ENCODE measurements at places on chromosomes 12 and 14. TPM values are rescaled to one million over a fixed set of nuclear protein-coding genes. Genes with fewer than 3 reads are reported as not detected.

Gene OTOGL
- 0.60 TPM for total RNA-seq

Gene TMCC3
- total RNA-seq, result 6.4 TPM

DNA sequence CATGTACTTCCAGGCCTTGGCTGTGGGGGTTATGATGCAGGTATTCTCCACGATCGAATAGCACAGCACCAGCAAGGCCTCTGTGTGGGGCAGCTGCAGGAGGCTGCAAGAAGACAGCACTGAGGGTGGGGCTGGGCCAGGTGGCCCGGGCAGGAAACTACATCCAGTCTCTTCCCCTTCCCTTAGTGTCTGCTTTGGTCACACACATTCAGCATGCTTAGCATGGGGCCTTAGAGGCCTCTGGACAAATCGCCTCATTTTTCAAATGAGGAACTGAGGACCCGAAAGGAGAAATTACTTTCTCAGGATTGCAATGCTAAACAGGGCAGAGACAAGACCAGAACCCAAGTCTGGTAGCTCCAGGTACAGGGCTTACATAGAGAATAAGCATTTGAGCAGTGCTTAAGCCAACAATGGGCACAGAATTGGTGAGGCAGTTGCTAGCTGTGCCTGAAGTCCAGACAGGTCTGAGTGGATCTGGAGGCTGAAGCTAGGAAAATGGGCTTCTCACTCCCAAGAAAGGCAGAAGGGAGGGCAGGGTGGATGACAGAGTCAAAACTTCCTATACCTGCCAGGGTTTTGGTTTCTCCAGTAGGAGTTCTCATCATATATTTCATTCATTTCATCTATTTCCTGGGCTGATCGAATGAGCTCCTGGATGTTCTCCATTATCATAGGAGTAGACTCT, 3.5 kb downstream of the ACRBP start:
- peak overlapping the region; percentile 30 for H3K27ac ChIP-seq
- no peaks in the 10 kb centered on the region for H3K27me3 ChIP-seq
- no peak overlapping the region for H3K4me3 ChIP-seq
- no peak for DNase-seq
- peaks cover 8% of the 10 kb centered on the region for H3K4me1 ChIP-seq
- H3K36me3 ChIP-seq, result no peaks in the 10 kb centered on the region

Gene IL26
- total RNA-seq, result not detected

Gene TAS2R7
- not detected for total RNA-seq

GRCh38 chr12:10122689-10123088, 7.3 kb downstream of the CLEC7A start:
- H3K27ac ChIP-seq, result no peak overlapping the region
- no peaks in the 10 kb centered on the region for H3K36me3 ChIP-seq
- no peaks in the 10 kb centered on the region for H3K4me1 ChIP-seq
- DNase-seq, result no peak
- no peak overlapping the region for H3K4me3 ChIP-seq

Gene TRHDE
- total RNA-seq, result 14.9 TPM

DNA sequence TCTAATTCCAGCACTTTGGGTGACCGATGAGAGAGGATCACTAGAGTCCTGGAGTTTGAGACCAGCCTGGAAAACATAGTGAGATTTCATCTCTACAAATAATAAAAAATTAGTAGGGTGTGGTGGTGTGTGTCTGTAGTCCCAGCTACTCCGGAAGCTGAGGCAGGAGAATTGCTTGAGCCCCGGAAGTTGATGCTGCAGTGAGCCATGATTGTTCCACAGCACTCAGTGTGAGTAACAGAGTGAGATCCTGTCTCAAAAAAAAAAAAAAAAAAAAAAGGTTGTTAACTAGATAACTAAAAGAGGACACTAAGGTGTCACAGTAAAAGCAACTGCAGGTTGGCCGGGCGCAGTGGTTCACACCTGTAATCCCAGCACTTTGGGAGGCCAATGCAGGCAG, 121.3 kb upstream of the MAX start:
- no peak for DNase-seq
- H3K27me3 ChIP-seq, result no peaks in the 10 kb centered on the region
- H3K4me3 ChIP-seq, result no peak overlapping the region
- no peak overlapping the region for H3K27ac ChIP-seq
- H3K36me3 ChIP-seq, result no peaks in the 10 kb centered on the region

DNA sequence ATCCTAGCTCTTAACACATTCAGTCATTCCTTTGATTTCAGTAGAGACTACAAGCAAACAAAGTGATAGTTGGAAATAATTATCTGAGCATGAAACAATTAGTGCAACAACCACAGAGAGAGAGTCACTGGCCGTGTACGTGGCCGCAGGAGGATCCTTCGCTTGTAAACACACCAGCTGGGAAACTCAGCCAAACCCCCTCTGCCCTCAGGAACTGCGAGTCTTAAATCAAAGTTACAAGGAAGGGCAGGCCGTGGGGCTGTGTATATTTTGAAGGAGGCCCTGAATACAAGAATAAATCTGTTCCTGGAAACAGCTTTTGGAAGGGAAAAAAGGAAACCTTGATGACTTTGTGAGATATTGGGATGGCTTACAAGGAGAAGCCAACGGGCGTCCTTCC, 164.5 kb downstream of the ANO2 start:
- H3K27me3 ChIP-seq, result no peaks in the 10 kb centered on the region
- H3K4me1 ChIP-seq, result no peaks in the 10 kb centered on the region
- H3K27ac ChIP-seq, result no peak overlapping the region

- H3K27me3 ChIP-seq, result peaks cover 24% of the 10 kb centered on the region
- no peak for DNase-seq
- H3K4me1 ChIP-seq, result peaks cover 35% of the 10 kb centered on the region
- H3K36me3 ChIP-seq, result no peaks in the 10 kb centered on the region
- peak overlapping the region; percentile 29 for H3K27ac ChIP-seq
These were observed 4.6 kb downstream of the PKP2 start for GRCh38 chr12:32891956-32892355.

Gene TAMALIN
- total RNA-seq, result 10.8 TPM

- no peaks in the 10 kb centered on the region for H3K4me1 ChIP-seq
- no peaks in the 10 kb centered on the region for H3K36me3 ChIP-seq
- H3K27me3 ChIP-seq, result no peaks in the 10 kb centered on the region
- DNase-seq, result no peak
- no peak overlapping the region for H3K27ac ChIP-seq
These were observed 65.1 kb upstream of the ETV6 start for GRCh38 chr12:11584221-11584855.

Gene LRP1-AS
- total RNA-seq, result not detected

GRCh38 chr14:53626761-53627160, 329.9 kb downstream of the BMP4 start:
- DNase-seq, result no peak
- no peaks in the 10 kb centered on the region for H3K27me3 ChIP-seq
- H3K4me1 ChIP-seq, result no peaks in the 10 kb centered on the region
- no peak overlapping the region for H3K4me3 ChIP-seq
- no peak overlapping the region for H3K27ac ChIP-seq
- H3K36me3 ChIP-seq, result no peaks in the 10 kb centered on the region

DNA sequence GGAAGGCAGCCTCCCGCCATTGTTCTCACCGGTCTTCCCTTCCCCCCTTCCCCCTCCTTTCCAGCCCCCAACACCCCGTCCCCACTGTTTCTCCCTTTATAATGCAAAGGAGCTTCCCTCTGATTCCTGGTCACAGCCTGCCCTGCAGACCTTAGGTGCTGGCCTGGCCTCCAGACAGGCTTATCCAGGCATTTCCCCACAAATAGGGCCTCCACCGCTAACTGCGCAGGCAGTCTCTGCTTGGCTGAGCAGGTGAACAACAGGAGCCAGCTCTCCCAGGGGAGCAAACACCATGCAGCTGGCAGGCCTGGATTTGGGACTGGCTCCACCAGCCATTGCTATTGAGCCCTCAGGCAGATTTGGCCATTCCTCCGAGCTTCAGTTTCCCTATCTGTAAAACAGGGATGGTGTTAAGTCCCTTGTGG, 46.0 kb downstream of the SMIM41 start:
- H3K4me1 ChIP-seq, result peaks cover 2% of the 10 kb centered on the region
- H3K27ac ChIP-seq, result no peak overlapping the region
- no peak overlapping the region for H3K4me3 ChIP-seq

Gene FGD4
- 80.2 TPM for total RNA-seq

- no peaks in the 10 kb centered on the region for H3K27me3 ChIP-seq
- DNase-seq, result peak; percentile 37
- H3K27ac ChIP-seq, result peak overlapping the region; percentile 75
- H3K4me3 ChIP-seq, result no peak overlapping the region
These were observed 110.4 kb downstream of the BCAT1 start for GRCh38 chr12:24838531-24838950.

- no peak overlapping the region for H3K27ac ChIP-seq
- H3K4me3 ChIP-seq, result no peak overlapping the region
- H3K27me3 ChIP-seq, result no peaks in the 10 kb centered on the region
- H3K4me1 ChIP-seq, result no peaks in the 10 kb centered on the region
- no peaks in the 10 kb centered on the region for H3K36me3 ChIP-seq
These were observed 28.1 kb downstream of the SLC41A2 start for GRCh38 chr12:104929977-104930376.

Gene JDP2
- total RNA-seq, result 62.5 TPM

Gene CISTR
- not detected for total RNA-seq

- H3K27ac ChIP-seq, result no peak overlapping the region
- no peaks in the 10 kb centered on the region for H3K36me3 ChIP-seq
- H3K4me1 ChIP-seq, result no peaks in the 10 kb centered on the region
- H3K4me3 ChIP-seq, result no peak overlapping the region
- DNase-seq, result no peak
- H3K27me3 ChIP-seq, result no peaks in the 10 kb centered on the region
These were observed 3.7 kb downstream of the TMEM52B start for GRCh38 chr12:10182354-10183049.

Gene NEUROD4
- total RNA-seq, result not detected

GRCh38 chr12:44076871-44077270, 241.0 kb downstream of the TMEM117 start:
- no peak overlapping the region for H3K4me3 ChIP-seq
- no peaks in the 10 kb centered on the region for H3K27me3 ChIP-seq
- no peak for DNase-seq
- H3K36me3 ChIP-seq, result no peaks in the 10 kb centered on the region
- H3K4me1 ChIP-seq, result peaks cover 11% of the 10 kb centered on the region

Gene NRL
- 1.6 TPM for total RNA-seq

- DNase-seq, result no peak
- peaks cover 6% of the 10 kb centered on the region for H3K4me1 ChIP-seq
- no peak overlapping the region for H3K27ac ChIP-seq
- H3K36me3 ChIP-seq, result peaks cover 22% of the 10 kb centered on the region
- no peaks in the 10 kb centered on the region for H3K27me3 ChIP-seq
- H3K4me3 ChIP-seq, result no peak overlapping the region
These were observed 1.9 kb downstream of the ABHD4 start for GRCh38 chr14:22600027-22600426.

- no peak overlapping the region for H3K27ac ChIP-seq
- peaks cover 24% of the 10 kb centered on the region for H3K4me1 ChIP-seq
- no peak for DNase-seq
- H3K36me3 ChIP-seq, result no peaks in the 10 kb centered on the region
- H3K27me3 ChIP-seq, result no peaks in the 10 kb centered on the region
These were observed 14.2 kb downstream of the SSH1 start for GRCh38 chr12:108843187-108843586.

DNA sequence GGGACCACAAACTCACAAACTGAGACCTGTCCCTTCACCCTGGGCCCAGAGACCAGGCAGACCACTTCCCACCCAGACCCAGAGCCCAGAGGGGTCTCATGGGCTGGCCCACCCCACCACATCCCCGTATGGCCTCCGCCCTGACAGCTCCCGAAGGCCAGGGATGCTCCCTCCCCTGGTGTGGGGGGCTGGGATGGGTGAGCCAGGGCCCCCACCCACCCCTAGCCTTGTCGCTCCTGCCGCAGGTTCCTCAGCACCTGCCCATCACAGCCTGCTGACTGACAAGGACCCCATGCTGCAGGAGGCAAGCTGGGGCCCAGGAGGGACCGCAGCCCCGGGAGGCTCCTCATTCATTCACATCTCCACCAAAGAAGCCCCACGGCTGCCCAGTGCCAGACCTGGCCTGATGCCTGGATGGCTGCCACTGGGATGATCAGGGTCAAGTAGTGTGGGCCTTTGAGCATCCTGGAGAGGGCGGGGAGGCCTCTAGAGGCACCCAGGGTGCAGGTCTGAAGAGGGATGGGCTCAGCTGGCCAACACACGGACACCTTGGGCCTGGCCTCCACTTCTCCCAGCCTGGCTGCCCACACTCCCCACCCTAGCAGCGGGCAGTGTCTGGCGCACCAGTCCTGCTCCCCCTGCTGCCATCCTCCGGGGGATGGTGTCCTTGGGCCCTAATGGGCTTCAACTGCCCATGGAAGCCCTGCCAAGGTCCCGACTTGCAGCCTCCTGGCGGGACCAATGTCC, 24.7 kb upstream of the GPR132 start:
- H3K4me1 ChIP-seq, result peaks cover 72% of the 10 kb centered on the region
- H3K27ac ChIP-seq, result peak overlapping the region; percentile 94
- H3K36me3 ChIP-seq, result no peaks in the 10 kb centered on the region
- DNase-seq, result no peak
- H3K4me3 ChIP-seq, result no peak overlapping the region
